Dermis microvascular lymphatic vessel endothelial cell (primary cell): ENCODE measurements at places on chromosomes 7 and 10.

DNA sequence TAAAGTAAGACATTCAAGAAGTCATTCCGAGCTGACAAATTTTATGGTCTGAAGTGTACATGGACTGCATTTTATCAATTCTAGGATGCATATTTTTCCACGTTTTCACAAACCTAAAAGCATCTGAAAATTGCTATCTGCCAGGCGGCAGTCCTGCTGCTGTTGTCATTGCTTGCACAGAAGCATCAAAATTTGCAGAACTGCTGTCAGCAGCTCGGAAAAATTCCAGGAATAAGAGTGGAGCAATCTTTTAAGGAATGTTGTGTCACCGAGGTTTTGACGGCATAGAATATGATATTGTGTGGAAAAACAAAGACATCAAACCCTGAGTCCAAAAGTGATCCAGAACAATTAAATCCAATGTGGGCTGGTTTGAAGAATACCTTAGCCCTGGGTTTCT is 61.4 kb downstream of the CHCHD3 start:
- DNase-seq: no peak

- no peak for DNase-seq
Observed at GRCh38 chr7:94300176-94300835, 94.4 kb upstream of the COL1A2 start.

- DNase-seq: no peak
Observed at GRCh38 chr7:9407816-9408215, 974.4 kb downstream of the NXPH1 start.

DNA sequence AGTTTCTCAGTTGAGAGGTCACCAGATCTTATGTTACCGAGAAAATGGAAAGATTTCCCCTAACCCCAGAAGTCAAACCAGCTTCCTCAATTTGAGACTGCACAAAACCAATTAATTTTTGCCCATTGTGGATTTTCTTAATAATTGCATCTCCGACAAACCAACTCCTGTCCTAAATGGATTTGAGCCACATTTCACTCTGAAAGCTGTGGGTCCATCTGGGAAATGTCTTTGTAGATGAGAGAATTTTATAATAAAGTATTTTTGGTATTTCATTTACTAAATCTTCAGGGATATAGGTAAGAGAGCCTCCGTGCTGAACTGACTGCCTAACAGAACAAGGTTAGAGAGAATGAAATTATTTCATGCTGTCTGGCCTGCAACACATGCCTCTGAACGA is 99.7 kb upstream of the PDCD4 start:
- no peak for DNase-seq

DNA sequence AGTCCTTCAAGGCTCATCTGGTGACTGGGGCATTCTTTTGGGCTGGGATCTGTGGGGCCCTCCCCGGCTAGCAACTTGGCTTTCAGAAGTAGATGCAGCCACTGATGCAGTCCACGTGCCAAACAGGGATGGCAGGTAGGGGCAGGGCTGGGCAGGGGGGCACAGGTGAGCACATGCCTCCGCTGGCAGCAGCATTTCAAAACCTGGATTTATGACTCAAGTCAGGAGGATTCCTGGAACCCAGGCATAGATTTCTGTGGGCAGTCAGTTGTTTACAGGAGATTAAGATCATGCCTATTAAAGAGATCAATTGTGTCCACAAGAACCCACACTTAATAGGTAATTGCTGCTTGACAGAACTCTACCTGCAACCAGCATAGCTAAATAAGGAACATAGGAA is 839 bp upstream of the HABP2 start:
- DNase-seq: no peak
